ENCODE measurements at places on chromosomes 11 and 22. TPM values are rescaled to one million over a fixed set of nuclear protein-coding genes. Genes with fewer than 3 reads are reported as not detected.

DNA sequence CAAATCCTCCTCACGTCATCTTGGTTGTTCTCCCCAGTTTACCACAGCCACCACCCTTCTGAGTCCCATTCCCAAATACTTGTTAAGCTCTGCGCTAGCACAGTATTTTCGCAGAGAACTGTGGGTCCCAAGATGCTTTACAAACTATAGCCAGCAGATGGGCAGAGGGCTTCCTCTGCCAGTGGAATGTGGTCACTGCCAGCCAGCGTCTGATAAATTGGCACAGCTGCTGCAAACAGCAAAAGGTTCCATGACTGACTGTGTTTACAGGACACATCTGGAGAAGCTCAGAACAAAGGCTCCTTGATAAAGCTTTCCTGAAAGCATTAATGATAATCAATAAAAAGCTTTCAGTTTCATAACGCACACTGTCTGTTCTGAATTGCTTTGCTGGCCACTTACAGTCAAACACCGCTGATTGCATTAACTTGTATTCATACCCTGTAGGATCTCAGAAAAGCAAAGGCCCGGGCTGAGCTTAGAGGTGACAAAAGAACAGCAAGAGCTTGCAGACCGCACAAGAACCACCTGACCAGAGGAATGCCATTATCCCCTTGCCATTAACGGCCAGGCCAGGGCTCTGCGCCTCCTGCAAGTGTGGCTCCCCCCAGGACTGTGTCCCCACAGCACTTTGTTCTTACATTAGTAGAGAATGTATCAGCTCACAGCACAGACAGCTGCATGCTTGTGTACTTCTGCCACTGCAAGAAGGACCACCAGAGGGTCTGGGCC, 120.6 kb downstream of the MICAL3 start:
- H3K27ac ChIP-seq: no peak overlapping the region
- peaks cover 67% of the 10 kb centered on the region for H3K36me3 ChIP-seq
- H3K4me3 ChIP-seq: no peak overlapping the region
- H3K27me3 ChIP-seq: no peaks in the 10 kb centered on the region
- DNase-seq: peak; percentile 42
- H3K4me1 ChIP-seq: no peaks in the 10 kb centered on the region

GRCh38 chr22:23245045-23245798, 64.9 kb downstream of the BCR start:
- peak overlapping the region; percentile 24 for H3K27ac ChIP-seq
- no peak overlapping the region for H3K4me3 ChIP-seq
- peaks cover 3% of the 10 kb centered on the region for H3K4me1 ChIP-seq
- H3K27me3 ChIP-seq: no peaks in the 10 kb centered on the region
- H3K36me3 ChIP-seq: no peaks in the 10 kb centered on the region

DNA sequence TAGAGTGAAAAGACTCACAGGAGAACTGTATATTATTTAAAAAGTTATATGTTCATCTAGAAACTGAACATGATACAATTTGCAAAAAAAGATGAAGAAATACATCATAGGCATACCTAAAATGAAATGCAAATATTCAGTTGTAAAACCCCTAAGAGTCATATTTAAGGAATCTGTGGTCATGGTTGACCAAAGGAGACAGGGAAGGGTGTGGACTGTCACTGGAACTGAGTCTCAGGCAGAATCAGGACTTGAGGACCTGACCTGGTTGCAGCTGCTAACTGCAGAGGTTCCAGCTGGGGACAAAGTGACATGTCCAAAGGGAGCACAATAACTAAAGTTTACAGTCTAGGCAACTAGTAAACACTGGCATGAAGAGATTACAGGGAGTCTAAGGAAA, 211.3 kb upstream of the RAG2 start:
- no peaks in the 10 kb centered on the region for H3K27me3 ChIP-seq
- H3K4me1 ChIP-seq: no peaks in the 10 kb centered on the region
- DNase-seq: no peak
- H3K4me3 ChIP-seq: no peak overlapping the region

DNA sequence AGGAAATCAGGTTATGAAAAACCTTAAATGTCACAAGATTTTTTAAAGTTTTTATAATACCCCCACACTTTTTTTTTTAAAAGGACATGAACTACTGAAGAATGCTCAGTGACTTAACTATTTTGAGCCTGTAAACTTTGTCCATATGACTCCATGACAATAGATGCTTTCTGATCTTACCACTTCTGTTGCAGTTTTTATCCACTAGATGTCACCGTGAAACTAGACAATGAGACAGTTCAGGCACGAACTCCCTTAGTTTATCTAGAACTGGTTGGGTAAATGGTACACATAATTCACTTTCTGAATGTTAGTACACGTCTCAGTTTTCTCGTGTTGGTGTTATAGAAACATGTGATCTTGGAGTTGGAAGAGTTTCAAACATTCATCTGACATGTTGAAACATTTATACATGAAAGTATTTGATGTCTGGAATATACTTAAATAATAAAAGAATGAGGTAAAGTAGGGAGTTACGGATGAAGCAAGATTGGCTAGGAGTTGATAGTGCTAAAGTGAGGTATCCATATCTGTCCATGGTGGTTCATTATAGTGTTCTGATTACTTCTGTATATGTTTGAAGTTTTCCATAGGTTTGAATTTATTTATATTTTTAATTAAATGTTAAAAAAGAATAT, 8.1 kb downstream of the CCDC15 start:
- H3K27me3 ChIP-seq: no peaks in the 10 kb centered on the region
- no peaks in the 10 kb centered on the region for H3K36me3 ChIP-seq
- no peak overlapping the region for H3K27ac ChIP-seq
- H3K4me1 ChIP-seq: no peaks in the 10 kb centered on the region
- peak; percentile 82 for DNase-seq
- no peak overlapping the region for H3K4me3 ChIP-seq

DNA sequence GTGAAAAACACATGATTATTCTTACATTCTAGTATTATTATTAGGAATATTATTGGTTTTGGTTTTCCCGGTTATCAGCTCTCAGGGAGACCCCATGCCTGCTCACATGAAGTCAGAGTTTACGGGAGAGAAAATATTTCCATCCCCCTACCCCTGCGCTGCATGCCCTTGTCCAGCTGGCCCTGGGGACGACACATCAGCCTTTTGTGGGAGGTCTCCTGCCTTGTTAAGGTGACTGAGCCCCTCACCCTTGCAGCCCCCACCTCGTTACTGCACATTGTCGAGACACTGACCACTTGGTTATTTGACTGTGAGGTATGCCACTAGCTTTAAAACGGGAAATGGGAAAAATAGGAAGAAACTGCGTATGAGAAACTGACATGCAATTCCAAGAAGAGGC, 63.0 kb downstream of the PARVG start:
- H3K4me1 ChIP-seq: no peaks in the 10 kb centered on the region
- H3K27ac ChIP-seq: no peak overlapping the region
- no peaks in the 10 kb centered on the region for H3K36me3 ChIP-seq
- DNase-seq: no peak
- H3K27me3 ChIP-seq: no peaks in the 10 kb centered on the region

DNA sequence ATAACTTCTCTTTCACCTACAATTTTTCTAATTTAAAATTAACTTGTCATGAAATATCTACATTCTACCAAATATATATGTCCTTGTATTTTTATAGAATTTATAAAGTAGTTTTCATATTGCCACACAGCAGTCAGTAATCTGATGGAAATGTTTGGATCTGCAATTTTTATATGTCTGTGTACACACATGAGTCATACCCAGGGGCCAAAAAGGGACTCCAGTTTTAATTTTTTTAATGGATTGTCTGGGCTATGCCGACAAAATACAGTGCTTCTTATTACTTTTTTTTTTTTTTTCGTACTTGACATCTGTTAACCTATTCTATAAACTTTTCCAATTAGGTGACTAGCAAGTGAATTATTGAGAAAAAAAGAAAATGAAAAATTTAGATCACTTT, 6.3 kb downstream of the GUCY1A2 start:
- H3K36me3 ChIP-seq: no peaks in the 10 kb centered on the region
- H3K27ac ChIP-seq: no peak overlapping the region
- no peaks in the 10 kb centered on the region for H3K4me1 ChIP-seq
- no peaks in the 10 kb centered on the region for H3K27me3 ChIP-seq
- no peak overlapping the region for H3K4me3 ChIP-seq
- no peak for DNase-seq

- H3K27ac ChIP-seq: peak overlapping the region; percentile 77
- H3K4me3 ChIP-seq: no peak overlapping the region
- DNase-seq: no peak
- H3K4me1 ChIP-seq: no peaks in the 10 kb centered on the region
- peaks cover 12% of the 10 kb centered on the region for H3K27me3 ChIP-seq
Measured at GRCh38 chr11:65870706-65871681, 1.6 kb downstream of the EFEMP2 start.

- no peaks in the 10 kb centered on the region for H3K36me3 ChIP-seq
- H3K4me1 ChIP-seq: peaks cover 5% of the 10 kb centered on the region
- no peaks in the 10 kb centered on the region for H3K27me3 ChIP-seq
- peak; percentile 88 for DNase-seq
- H3K4me3 ChIP-seq: peak overlapping the region; percentile 76
- peak overlapping the region; percentile 97 for H3K27ac ChIP-seq
Measured at GRCh38 chr22:41021613-41022454, 70.6 kb upstream of the EP300 start.

GRCh38 chr22:47034076-47034808, 271.8 kb downstream of the TBC1D22A start:
- no peaks in the 10 kb centered on the region for H3K36me3 ChIP-seq
- H3K27me3 ChIP-seq: no peaks in the 10 kb centered on the region
- no peak overlapping the region for H3K4me3 ChIP-seq

DNA sequence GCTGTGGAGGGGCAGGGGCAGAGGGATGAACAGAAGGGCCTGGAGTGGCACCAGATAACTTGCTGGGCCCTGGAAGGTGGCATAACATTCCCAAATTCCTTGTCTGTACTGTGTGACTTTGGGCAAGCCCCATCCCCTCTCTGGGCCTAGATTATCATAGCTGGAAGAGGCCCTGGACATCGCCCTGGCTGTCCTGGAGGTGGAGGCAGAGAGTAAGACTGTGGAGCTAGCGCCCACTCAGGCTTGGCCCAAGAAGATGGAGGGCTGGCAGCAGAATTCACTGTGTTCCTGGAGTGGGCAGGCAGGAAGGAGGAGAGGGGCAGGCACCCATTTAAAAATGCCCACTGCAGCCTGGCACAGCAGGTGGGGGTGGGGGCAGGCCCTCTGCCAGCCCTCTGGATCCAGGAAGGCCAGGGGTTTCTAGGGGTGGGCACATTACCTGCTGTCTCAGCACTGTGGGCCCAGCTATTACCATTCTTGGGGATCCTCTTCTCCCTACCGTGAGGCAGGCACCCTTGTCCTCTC, 22.6 kb downstream of the ARHGEF17 start:
- no peaks in the 10 kb centered on the region for H3K27me3 ChIP-seq
- DNase-seq: no peak
- H3K4me1 ChIP-seq: peaks cover 8% of the 10 kb centered on the region
- no peaks in the 10 kb centered on the region for H3K36me3 ChIP-seq
- no peak overlapping the region for H3K4me3 ChIP-seq

GRCh38 chr11:8638300-8638699, 44.2 kb downstream of the TRIM66 start:
- H3K36me3 ChIP-seq: peaks cover 19% of the 10 kb centered on the region
- no peak for DNase-seq
- H3K4me1 ChIP-seq: no peaks in the 10 kb centered on the region

DNA sequence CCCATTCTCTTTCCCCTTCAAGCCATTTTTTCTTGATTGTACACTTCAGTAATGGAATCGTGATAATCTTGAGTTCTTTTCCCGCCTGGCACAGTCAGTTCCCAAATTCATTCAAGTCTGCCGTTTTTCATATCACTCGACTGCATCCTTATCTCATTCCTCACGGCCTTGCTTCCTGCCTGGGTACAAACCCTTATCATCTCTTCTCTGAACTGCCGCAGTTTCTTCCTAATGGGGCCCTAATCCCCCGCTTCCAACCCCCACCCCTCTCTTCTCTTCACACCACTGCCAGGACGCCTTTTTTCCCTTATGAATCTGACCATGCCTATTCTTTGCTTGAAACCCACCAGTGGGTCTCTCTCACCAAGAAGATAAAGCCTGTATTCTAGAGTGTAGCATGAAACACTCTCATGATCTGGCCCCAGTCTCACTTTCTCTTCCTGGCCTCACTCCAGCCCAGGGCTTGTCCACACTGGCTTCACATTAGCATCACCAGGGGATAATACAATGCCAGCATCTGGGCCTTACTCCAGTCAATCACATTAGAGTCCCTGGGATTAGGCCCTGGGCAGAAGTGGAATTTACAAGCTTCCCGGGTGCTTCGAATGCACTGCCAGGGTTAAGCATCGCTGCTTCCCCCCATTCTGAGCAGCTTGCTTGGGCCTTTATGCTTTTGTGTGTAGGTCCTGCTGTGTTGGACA, 102.1 kb downstream of the FBXO7 start:
- no peaks in the 10 kb centered on the region for H3K4me1 ChIP-seq
- no peaks in the 10 kb centered on the region for H3K36me3 ChIP-seq
- no peak overlapping the region for H3K4me3 ChIP-seq
- no peaks in the 10 kb centered on the region for H3K27me3 ChIP-seq
- no peak overlapping the region for H3K27ac ChIP-seq

GRCh38 chr11:60242740-60243239, at the start of gene MS4A4E:
Gene MS4A4E, minus strand, starts transcription at chr11:60243137. Its CDS starts 13,082 bp downstream, at chr11:60230055.
- no peak within 1 kb of the TSS for H3K27ac ChIP-seq
- no peaks in the 10 kb centered on the region for H3K27me3 ChIP-seq
- H3K4me1 ChIP-seq: no peaks in the 10 kb centered on the region
- H3K36me3 ChIP-seq: no peaks in the 10 kb centered on the region
- DNase-seq: no peak

DNA sequence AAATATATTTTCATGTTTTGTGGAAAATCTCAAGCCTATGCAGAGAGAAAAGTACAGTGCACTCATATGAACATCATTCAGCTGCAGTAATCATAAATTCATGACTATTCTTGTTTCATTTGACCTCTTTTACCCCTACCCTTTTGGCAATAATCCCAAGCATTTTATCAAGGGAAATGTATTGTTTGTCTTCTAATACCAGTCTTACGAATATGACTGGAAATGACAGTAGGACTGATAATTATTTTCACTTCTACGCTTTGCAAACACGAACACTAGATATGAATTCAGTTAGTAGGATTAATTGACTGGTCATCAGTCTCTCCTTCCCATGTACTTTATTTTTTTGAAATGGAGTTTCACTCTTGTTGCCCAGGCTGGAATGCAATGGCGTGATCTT, 90.3 kb downstream of the MTMR3 start:
- H3K4me3 ChIP-seq: no peak overlapping the region
- no peak overlapping the region for H3K27ac ChIP-seq
- no peaks in the 10 kb centered on the region for H3K36me3 ChIP-seq
- no peak for DNase-seq
- H3K27me3 ChIP-seq: no peaks in the 10 kb centered on the region

GRCh38 chr22:45684169-45684568, 12.5 kb downstream of the ATXN10 start:
- no peaks in the 10 kb centered on the region for H3K4me1 ChIP-seq
- no peak overlapping the region for H3K4me3 ChIP-seq
- no peak overlapping the region for H3K27ac ChIP-seq
- no peaks in the 10 kb centered on the region for H3K27me3 ChIP-seq

GRCh38 chr11:123193742-123194141, 1.3 kb downstream of the CLMP start:
- peak overlapping the region; percentile 62 for H3K27ac ChIP-seq
- DNase-seq: no peak
- H3K27me3 ChIP-seq: peaks cover 40% of the 10 kb centered on the region
- peaks cover 13% of the 10 kb centered on the region for H3K4me1 ChIP-seq

SYCE3 gene
- polyA plus RNA-seq: 0.33 TPM

UFD1 gene
- 83.2 TPM for polyA plus RNA-seq

OR51B2 gene
- polyA plus RNA-seq: not detected

TIMM10B gene
- 18.9 TPM for polyA plus RNA-seq

SLC22A6 gene
- polyA plus RNA-seq: not detected

CHST1 gene
- 1.1 TPM for polyA plus RNA-seq

NXPE2 gene
- polyA plus RNA-seq: 0.54 TPM

OSBP2 gene
- 1.3 TPM for polyA plus RNA-seq

DCDC1 gene
- not detected for polyA plus RNA-seq
